ENCODE measurements at places on chromosomes 1 and 21. TPM values are rescaled to one million over a fixed set of nuclear protein-coding genes. Genes with fewer than 3 reads are reported as not detected.
A peak's percentile ranks its signal among the peaks of the same experiment; 100 is the strongest.

- H3K27me3 ChIP-seq = no peaks in the 10 kb centered on the region
- H3K4me1 ChIP-seq = peaks cover 18% of the 10 kb centered on the region
- H3K27ac ChIP-seq = no peak overlapping the region
- H3K36me3 ChIP-seq = no peaks in the 10 kb centered on the region
- no peak overlapping the region for H3K4me3 ChIP-seq
These were observed 68.4 kb downstream of the LUZP1 start for GRCh38 chr1:23100074-23100748.

GRCh38 chr1:93346421-93346993, 800 bp downstream of the DR1 start:
- H3K4me1 ChIP-seq = no peaks in the 10 kb centered on the region
- no peaks in the 10 kb centered on the region for H3K27me3 ChIP-seq
- peak overlapping the region; percentile 94 for H3K27ac ChIP-seq
- no peaks in the 10 kb centered on the region for H3K36me3 ChIP-seq

MSH4 gene
- 0.16 TPM for total RNA-seq

GRCh38 chr1:85857991-85858390, 149.8 kb upstream of the ZNHIT6 start:
- no peak for DNase-seq
- no peak overlapping the region for H3K4me3 ChIP-seq
- no peaks in the 10 kb centered on the region for H3K27me3 ChIP-seq
- no peak overlapping the region for H3K27ac ChIP-seq
- H3K4me1 ChIP-seq = no peaks in the 10 kb centered on the region

- no peak overlapping the region for H3K27ac ChIP-seq
- no peaks in the 10 kb centered on the region for H3K4me1 ChIP-seq
- no peaks in the 10 kb centered on the region for H3K36me3 ChIP-seq
- H3K27me3 ChIP-seq = no peaks in the 10 kb centered on the region
- no peak overlapping the region for H3K4me3 ChIP-seq
These were observed 27.1 kb upstream of the ERO1B start for GRCh38 chr1:236308827-236309226.

KRTAP21-2 gene
- not detected for total RNA-seq

DNA sequence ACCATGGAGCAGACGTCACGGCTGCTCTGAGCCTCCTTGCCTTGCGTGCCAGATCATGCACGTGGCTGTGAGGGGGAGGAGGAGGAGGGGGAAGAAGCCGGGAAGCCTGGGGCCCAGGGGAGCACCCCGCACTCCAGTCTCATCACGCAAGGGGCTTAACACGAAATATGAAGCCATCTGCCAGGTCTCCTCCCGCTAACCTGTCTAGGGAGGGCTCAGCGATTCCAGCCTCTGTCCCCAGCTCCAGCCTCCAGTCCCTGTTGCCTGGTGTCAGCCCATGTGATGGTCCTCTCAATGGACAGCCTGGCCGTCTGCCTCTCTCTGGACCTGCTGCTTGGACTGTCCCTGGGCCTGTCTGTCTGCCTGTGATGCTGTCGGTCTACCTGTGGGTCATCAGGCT, 22.5 kb upstream of the C1QA start:
- H3K27me3 ChIP-seq = peaks cover 17% of the 10 kb centered on the region
- H3K4me1 ChIP-seq = no peaks in the 10 kb centered on the region
- DNase-seq = no peak
- H3K4me3 ChIP-seq = no peak overlapping the region

DNA sequence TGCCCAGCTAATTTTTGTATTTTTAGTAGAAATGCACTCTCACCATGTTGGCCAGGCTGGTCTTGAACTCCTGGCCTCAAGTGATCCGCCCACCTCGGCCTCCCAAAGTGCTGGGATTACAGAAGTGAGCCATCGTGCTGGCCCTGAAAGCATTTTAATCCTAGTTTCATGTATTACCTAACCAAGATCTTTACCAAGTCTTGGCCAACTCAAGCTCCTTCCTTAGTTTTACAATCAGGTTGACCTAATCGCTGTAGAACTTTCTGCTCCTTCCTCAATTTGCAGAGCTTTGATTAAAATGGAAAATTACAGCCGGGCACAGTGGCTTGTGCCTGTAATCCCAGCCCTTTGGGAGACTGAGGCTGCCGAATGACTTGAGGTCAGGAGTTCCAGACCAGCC, 3.2 kb upstream of the TMEM63A start:
- H3K27me3 ChIP-seq = no peaks in the 10 kb centered on the region
- H3K36me3 ChIP-seq = no peaks in the 10 kb centered on the region
- DNase-seq = no peak
- H3K27ac ChIP-seq = no peak overlapping the region
- H3K4me3 ChIP-seq = no peak overlapping the region

DNA sequence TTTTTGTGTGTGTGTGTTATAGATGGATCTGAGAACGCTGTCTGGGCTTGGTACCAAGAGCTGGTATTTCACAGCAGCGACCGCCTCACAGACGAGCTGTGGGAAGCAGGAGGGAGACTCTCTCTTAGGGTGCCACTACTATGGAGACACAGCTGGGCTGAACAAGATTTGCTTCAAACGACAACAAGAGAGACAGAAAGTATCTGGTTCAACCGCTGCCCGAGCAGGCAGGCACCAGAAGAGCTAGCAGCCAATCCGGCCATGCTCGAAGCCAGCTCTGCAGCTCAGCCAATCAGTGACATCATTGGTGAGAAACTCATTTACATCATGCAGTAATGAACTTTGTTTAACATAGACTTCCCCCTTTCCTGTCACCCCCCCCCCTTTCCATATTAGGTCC, 341.3 kb downstream of the USP25 start:
- H3K36me3 ChIP-seq = no peaks in the 10 kb centered on the region
- no peaks in the 10 kb centered on the region for H3K27me3 ChIP-seq
- no peak overlapping the region for H3K27ac ChIP-seq
- no peaks in the 10 kb centered on the region for H3K4me1 ChIP-seq
- H3K4me3 ChIP-seq = no peak overlapping the region
- no peak for DNase-seq

DNA sequence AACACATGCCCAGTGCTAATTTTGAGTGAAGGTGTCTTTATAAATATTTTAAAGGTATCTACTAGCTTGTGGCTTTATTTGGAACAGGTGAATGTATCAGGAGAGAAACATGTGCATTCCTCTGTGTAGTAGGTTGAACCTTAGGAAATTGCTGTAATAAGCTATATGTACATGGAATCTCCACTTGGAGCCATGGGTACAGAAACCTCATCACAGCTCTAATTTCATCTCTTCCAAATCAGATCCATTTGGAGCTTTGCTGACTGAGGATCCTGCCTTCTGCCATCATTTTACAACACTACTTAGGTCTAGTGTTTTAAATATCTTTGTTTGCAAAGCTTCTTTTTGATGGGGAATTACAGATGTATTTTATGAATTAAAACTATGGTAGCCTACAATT, 2.1 kb downstream of the KCNK2 start:
- no peak overlapping the region for H3K4me3 ChIP-seq
- H3K36me3 ChIP-seq = no peaks in the 10 kb centered on the region
- DNase-seq = no peak

DNA sequence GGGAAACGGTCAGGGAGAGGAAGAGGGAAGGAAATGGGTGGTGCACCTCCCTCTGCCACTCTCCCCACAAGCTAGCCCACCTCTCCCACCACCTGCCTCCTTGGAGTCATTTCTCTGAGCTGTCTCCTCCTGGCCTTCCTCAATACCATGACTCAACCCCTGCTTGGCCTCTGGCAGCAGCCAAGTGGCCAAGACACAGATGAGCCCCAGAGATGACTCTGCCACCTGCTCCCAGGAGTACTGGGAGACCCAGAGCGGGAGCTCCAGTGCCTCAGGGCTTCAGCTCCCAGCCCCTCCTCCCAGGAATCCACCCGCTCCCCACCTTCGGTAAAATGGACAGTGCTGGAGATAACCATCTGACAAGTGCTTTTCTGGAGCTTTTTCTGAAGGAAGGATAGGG, 2.6 kb downstream of the S100A16 start:
- H3K27ac ChIP-seq = peak overlapping the region; percentile 78
- peak overlapping the region; percentile 13 for H3K4me3 ChIP-seq
- H3K4me1 ChIP-seq = peaks cover 22% of the 10 kb centered on the region

DNA sequence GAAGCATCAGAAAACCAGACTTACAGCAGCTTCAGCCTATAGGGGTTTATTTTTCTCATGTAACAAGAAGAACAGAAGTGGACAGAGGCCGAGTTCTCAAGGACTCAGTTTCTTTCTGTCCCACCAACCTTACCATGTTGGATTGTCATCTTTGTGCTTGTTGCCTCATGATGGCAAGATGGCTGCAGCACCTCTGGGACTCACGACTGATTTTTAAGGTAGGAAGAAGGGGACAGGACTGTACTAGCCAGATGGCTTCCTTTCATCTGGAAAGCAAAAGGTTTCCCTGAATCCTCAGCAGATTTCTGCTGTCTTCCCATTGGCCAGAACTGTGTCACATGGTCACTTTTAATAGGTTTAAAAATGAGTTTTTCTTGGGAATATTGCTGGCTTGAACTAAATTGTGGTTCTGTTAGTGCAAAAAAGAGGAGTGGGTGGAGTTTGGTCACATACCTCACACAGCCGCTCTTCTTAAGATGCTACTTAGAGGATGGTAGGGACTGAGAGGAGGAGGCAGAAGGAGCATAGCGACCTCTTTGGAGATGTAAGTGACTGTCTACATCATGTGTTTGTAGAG, 48.1 kb upstream of the ENAH start:
- H3K4me3 ChIP-seq = no peak overlapping the region
- no peak for DNase-seq
- H3K36me3 ChIP-seq = no peaks in the 10 kb centered on the region
- no peak overlapping the region for H3K27ac ChIP-seq

- peaks cover 18% of the 10 kb centered on the region for H3K4me1 ChIP-seq
- peak overlapping the region; percentile 80 for H3K27ac ChIP-seq
- H3K27me3 ChIP-seq = no peaks in the 10 kb centered on the region
- peak; percentile 75 for DNase-seq
- no peaks in the 10 kb centered on the region for H3K36me3 ChIP-seq
- no peak overlapping the region for H3K4me3 ChIP-seq
These were observed 30.0 kb upstream of the SDE2 start for GRCh38 chr1:226029093-226029496.

HEYL gene
- 2.4 TPM for total RNA-seq

DNA sequence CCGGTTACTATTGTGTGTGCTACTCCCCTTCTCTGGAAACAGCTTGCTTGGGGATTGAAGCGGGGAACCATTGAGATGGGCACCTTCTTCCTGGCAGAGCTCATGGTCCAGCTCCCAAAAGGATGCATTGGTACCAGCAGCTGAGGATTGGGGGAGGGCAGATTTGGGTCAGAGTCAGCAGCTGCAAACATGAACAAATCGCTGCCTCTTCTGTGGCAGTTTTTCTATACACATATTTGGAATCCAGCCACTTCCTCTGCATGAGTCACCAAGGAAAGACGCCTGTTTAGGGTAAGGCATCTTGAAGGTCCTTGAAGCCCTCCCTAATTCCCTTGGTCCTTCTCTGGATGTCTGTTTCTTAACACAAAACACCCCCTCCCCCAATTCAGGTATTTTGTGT, 104.7 kb downstream of the DAB1 start:
- H3K4me1 ChIP-seq = no peaks in the 10 kb centered on the region
- DNase-seq = no peak
- H3K27me3 ChIP-seq = no peaks in the 10 kb centered on the region
- H3K27ac ChIP-seq = no peak overlapping the region

- no peaks in the 10 kb centered on the region for H3K27me3 ChIP-seq
- H3K36me3 ChIP-seq = no peaks in the 10 kb centered on the region
- H3K4me1 ChIP-seq = no peaks in the 10 kb centered on the region
- H3K27ac ChIP-seq = no peak overlapping the region
These were observed 23.8 kb downstream of the SIM2 start for GRCh38 chr21:36722370-36723368.

- no peaks in the 10 kb centered on the region for H3K4me1 ChIP-seq
- no peaks in the 10 kb centered on the region for H3K36me3 ChIP-seq
- no peak overlapping the region for H3K27ac ChIP-seq
- no peak overlapping the region for H3K4me3 ChIP-seq
These were observed 100.5 kb downstream of the AK5 start for GRCh38 chr1:77382366-77382765.

DNA sequence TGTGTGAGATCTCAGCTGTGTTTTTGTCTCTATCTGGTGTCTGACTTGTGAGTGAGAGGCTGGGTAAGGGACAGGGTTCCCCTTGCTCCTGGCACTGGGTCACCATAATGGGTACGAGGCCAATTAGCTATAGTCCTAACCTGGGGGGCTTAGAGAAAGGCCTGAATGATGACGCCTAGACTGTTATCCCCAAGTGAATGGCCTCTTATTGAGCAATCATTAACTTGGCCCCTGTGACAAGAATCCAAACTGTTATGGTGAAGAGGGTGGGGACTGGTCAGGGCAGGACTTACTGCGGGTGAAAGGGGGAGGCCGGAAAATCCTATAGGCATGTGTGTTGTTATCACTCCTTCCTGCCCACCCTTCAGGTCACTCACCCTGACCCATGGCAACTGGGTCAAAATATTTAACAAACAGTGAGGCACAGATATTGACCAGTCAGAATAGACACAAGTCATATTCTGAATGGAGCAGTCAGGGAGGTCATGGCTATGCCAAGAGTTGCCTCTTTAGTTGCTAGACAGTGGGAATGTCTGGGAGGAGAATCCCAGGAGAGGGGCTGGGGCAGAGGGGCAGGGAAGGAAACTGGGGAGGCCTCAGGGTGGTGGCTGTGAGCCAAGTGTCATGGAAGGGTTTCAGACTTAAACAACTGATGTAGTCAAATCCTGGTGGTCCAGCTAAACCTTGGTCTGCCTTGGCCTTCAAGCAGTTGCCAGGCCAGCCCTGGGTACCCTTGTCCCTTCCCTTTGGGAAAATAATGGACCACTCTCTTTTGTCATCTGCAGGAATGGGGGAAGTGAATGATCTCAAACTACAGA, 3.2 kb downstream of the NR0B2 start:
- no peaks in the 10 kb centered on the region for H3K36me3 ChIP-seq
- H3K27me3 ChIP-seq = no peaks in the 10 kb centered on the region
- H3K4me1 ChIP-seq = peaks cover 14% of the 10 kb centered on the region
- no peak overlapping the region for H3K27ac ChIP-seq

- no peaks in the 10 kb centered on the region for H3K27me3 ChIP-seq
- H3K27ac ChIP-seq = no peak overlapping the region
- no peaks in the 10 kb centered on the region for H3K4me1 ChIP-seq
- H3K4me3 ChIP-seq = no peak overlapping the region
These were observed 203.5 kb downstream of the FCRL5 start for GRCh38 chr1:157348538-157349480.

MX1 gene
- 7.3 TPM for total RNA-seq

GRCh38 chr1:5329068-5329739, 663.0 kb downstream of the NPHP4 start:
- no peak overlapping the region for H3K27ac ChIP-seq
- no peaks in the 10 kb centered on the region for H3K36me3 ChIP-seq
- H3K27me3 ChIP-seq = no peaks in the 10 kb centered on the region
- no peak overlapping the region for H3K4me3 ChIP-seq
- no peak for DNase-seq
- no peaks in the 10 kb centered on the region for H3K4me1 ChIP-seq

Data from colonic mucosa (tissue), 4 donors.